ENCODE measurements at places on chromosomes 7 and 10.

GRCh38 chr10:10676972-10677371, 340.7 kb upstream of the CELF2 start:
- DNase-seq, result no peak

DNA sequence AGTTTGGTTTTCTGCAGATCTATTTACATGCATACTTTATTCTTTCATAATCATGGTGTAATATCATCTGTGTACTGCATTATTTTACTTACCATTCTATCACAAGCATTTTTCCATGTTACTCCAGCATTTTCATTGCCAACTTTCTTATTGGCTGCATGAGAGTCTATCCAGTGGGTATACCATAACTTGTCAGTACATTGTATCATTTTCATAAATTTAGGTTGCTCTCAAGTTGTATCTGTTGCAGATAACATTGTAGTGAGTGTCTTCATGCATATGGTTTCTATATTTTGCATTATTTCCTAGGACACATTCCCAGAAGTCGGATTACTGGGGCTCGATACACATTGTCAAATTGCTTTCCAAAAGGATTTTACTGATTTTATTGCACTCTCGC, 87.2 kb upstream of the INSYN2A start:
- no peak for DNase-seq

DNA sequence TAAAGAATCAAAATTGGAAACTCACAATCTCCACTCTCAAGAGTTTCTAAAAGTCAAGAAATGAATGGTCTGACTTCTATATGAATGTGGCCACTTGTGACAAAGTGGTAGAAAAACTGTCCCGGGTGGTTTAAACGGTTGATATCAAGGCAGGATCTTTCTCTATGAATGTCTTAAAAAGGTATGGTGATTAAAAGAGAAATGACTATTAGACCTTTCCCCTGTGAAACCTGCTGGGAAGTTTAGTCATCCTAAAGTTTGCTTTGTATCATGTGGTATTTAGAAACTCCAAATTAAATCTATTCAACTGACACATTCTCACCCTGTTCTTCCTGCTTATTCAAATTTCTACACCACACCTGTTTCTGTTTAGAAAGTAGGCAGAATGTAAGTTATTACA, 492.5 kb downstream of the XPNPEP1 start:
- DNase-seq, result no peak

DNA sequence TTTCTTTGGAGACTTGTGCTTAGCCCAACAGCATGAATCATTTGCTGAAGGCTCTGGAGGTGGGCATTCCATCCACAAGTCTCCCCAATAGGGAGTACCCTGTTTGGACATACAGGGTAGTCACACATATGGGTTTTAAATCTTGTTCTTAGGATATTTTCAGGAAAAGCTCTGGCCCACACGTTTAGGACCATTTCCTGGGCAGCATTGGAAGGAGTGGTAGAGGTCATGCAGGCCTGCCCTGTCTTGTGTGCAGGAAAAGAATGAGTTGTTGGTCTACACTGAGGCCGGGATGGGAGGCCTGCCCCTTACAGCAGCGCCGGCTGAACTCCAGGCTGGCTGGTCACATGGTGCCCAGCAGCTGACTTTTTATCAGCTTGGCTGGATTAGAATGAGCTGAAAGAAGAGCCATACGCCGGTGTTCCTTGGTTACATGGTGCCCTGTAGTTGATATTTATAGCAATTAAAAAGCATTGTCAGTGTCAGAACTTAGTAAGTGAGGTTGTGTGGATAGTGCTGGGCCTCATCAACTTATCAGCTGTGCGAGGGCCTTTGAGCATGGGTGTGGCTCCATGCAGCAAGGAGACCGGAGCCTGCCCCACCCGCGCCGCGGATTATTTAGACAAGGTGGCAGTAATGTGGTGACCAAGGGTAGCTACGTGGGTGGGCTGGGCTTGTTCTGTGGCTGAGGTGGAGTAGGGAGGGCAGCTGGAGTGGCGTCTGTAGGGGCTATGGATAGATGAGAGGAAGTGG, 28.6 kb downstream of the OGDH start:
- peak; percentile 71 for DNase-seq

DNA sequence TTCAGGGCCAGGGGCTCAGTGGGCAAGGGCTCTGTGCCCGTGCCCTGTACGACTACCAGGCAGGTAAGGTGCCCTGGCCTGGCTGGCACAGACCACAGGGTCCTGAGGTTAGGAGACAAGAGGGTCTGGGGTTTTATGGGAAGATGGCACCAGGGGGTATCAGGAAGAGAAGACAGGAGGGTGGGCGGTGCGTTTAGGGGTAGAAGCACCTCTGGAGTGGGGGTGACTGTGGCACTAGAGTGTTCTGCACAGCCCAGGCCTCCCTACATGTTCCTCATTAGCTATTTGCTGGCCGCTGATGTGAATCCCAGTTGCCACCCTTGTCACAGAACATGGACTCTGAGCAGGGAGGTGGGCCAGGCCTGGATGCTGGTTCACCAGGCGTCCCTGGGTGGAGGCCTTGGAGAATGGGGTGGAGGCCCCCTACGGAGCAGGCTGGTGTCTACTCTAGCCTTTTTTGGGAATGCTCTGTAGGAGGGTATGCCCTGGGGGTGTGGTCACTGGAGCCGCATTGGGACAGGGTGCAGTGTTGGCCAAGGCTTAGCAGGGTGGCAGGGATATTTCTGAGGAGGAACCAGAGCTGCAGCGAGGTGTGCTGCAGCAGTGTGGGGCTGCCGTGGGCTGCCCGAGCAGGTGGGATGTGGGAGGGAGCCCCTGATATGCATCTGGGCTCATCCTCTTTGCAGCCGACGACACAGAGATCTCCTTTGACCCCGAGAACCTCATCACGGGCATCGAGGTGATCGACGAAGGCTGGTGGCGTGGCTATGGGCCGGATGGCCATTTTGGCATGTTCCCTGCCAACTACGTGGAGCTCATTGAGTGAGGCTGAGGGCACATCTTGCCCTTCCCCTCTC, 5.0 kb downstream of the PGAM2 start:
- DNase-seq, result no peak

GRCh38 chr7:104820836-104821535, 193.0 kb upstream of the KMT2E start:
- no peak for DNase-seq

- DNase-seq, result no peak
Measured at GRCh38 chr10:58851606-58852005, 324.8 kb upstream of the PHYHIPL start.

- no peak for DNase-seq
Measured at GRCh38 chr10:2897619-2898508, 169.5 kb upstream of the PFKP start.

GRCh38 chr7:13524076-13524475, 465.4 kb downstream of the ETV1 start:
- no peak for DNase-seq

GRCh38 chr10:129792141-129792540, 171.9 kb downstream of the EBF3 start:
- DNase-seq, result no peak

GRCh38 chr7:55307123-55307916, 57.8 kb upstream of the LANCL2 start:
- no peak for DNase-seq

- no peak for DNase-seq
Measured at GRCh38 chr7:152177681-152178404, 152.4 kb downstream of the GALNT11 start.

DNA sequence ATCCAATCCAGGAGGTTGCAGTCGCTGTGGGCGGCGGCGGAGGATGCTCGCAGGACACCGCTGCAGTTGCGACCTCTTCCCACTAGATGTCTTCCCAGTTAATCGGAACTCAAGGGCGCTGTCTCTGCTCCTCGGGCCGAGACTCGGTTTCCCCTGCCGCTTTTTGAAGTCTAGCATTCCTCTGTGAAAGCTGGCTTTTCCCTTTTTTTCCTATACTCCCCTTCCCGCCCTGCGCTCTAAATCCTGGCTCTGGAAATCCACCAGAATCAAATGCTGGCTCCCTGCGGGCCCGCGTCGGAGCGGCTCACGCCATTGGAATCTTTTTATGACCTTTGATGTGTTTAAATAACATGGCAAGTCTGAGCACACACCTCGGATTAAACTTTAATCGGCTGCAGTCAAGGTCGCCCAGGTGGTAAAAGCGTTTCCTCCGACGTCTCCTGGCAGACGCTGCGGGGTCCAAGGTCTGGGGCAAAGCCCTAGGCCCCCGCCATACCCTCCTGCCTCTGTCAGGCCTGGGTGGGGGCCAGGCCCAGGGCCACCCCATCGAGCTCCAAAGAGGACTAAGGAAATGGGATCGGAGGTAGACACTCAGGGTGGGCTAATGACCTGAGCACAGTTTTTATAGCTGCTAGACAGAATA, 10.7 kb upstream of the HOXA13 start:
- DNase-seq, result no peak

- DNase-seq, result no peak
Measured at GRCh38 chr7:157637216-157637949, 300.6 kb downstream of the DNAJB6 start.

GRCh38 chr7:98341106-98341505, 59.6 kb downstream of the BRI3 start:
- DNase-seq, result no peak

- DNase-seq, result peak; percentile 45
Measured at GRCh38 chr10:52961323-52961722, 188.7 kb upstream of the MBL2 start.

DNA sequence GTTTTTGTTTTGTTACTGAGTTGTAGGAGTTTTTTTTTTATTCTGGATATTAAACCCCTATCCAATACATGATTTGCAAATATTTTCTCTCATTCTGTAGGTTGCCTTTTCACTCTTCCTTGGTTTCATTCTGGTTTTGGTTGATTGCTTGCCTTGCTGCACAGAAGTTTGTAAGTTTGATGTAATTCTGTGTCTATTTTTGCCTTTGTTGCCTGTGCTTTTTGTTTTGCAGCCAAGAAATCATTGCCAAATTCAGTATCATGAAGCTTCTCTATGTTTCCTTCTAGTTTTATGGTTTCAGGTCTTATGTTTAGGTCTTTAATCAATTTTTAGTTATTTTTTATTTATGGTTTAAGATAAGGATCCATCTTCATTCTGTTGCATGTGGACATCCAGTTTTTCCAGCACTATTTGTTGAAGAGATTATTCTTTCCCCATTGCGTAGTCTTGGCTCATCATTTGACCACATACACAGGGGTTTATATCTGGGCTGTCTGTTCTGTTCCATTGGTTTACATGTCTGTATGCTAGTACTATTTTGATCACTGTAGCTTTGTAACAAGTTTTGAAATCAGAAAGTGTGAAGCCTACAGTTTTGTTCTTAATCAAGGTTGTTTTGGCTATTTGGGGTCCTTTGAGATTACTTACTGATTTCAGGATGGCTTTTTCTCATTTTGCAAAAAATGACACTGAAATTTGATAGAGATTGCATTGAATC, 26.4 kb downstream of the BMPR1A start:
- DNase-seq, result no peak

DNA sequence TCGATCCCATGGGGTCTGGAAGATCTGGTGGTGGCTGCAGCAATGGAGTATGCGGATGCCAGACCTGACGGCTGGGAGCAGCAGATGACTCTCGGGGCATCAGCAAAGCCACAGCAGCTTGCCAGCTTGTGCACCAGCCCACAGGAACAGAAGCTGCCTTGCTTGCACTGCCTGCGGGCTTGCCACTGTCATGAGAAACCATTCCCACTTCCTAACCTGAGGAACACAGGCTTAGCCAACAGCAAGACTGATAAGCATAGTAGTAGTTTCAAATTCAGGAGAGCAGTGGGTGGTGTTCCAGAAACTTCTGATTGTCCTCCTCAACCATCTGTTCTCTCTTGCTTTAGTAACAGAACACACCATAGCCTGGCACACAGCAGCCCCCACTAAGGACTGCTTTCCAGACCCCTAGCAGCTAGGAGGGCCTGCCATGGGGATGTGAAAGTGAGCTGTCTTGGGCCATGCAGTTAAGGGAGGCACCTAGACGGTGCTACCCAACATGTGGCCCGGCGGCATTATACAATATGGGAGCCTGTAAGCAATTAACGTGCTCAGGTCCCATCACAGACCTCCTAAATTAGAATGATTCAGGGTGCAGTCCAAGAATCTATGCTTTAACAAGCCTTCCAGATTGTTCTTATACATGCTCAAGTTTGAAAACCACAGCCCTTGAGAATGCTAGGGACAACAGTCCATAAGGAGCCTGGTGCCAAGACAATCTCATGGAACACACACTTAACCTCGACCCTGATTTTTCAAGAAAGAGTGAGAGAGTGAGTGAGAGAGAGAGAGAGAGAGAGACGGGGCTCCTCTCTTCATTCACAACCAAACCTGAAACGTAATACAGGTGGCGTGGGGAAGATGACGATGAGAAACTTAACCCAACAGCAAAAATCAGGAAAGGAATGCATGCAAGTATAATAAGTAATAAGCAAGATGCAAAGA, 7.1 kb downstream of the ANXA11 start:
- DNase-seq, result no peak

- no peak for DNase-seq
Measured at GRCh38 chr7:78396210-78396609, 597.6 kb downstream of the PHTF2 start.

- no peak for DNase-seq
Measured at GRCh38 chr7:130369831-130370550, 10.3 kb upstream of the CPA1 start.

DNA sequence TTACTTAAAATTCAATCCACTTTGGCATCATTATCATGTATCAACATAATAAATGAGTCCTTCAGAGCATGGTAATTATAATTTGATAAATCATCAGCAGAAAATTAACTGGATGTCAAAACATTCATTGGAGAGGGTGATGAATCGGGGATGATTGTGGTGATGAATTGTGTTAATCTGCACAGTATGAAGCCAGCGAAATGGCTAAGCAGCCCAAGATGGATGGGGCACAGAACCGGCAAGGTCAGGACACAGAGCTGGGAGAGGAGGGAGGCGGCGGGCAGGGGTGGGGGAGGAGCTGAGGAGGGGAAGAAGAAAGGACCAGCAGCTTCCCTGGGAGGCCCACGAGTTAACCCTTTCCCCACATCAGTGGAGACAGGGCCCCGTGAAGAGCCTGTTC, 536.1 kb downstream of the LRMDA start:
- DNase-seq, result peak; percentile 48

DNA sequence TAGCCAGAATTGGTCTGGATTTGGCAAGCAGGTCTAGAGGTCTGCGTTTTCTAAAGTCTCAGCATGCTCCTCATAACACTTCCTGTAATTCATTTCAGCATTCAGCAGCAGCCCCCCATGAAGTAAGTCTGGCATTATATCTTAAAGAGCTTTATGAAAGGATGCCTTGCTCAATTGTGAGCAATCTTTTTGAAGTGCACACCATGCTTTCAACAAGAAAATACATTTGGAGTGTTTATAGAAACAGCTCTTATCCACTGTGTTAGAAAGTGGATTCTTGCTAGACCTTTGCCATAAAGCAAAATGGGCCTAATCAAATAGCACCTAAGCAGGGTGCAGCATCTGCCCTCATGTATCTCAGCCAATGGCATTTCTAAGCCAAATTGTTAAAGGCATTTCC, 378.0 kb upstream of the AKR1E2 start:
- DNase-seq, result no peak

DNA sequence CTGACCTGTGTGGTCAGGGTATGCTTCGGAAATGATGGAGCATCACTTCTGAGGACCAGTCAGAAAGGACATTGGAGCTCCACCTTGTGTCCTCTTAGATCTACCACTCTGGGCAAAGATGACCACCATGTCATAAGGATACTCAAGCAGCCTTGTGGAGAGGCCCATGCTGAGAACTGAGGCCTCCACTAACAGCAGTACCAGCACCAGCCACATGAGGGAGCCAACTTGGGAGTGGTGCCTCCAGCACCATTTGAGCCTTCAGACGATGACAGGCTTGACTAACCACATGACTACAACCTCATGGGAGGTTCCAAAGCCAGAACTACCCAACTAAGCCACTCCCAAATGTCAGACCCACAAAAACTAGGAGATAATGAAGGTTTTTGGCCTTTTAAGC, 116.0 kb downstream of the NPTX2 start:
- DNase-seq, result no peak

- no peak for DNase-seq
Measured at GRCh38 chr7:90465816-90466215, 3.6 kb upstream of the PTTG1IP2 start.

Data from stomach (tissue), 19 donors.